ENCODE measurements at places on chromosomes 3 and 15. TPM values are rescaled to one million over a fixed set of nuclear protein-coding genes. Genes with fewer than 3 reads are reported as not detected.
A peak's percentile ranks its signal among the peaks of the same experiment; 100 is the strongest.

DNA sequence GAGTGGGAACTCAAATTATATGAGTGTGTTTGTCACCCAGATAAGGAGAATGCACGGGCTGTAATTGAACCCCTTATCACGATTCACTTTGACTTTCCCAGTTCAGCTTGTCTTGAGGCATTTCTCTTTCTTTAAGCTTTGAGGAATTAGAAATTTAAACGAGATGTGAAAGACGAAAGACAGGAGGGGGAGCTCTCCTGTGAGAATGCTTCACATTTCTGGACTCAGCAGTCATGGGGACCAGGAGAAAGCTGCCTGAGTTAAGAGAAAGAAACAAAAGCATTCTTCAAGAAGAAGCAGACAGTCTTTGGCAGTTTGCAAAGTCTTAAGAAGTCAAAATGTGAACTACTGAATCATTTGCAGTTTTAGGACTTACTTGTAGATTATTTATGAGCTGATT lies 205.6 kb downstream of the NECTIN3 start:
- peak; percentile 17 for DNase-seq

GRCh38 chr15:77782691-77783090 lies 150.0 kb upstream of the LINGO1 start:
- no peak for DNase-seq

Gene TRIM59
- 19.2 TPM for polyA plus RNA-seq

Gene OCA2
- 19.4 TPM for polyA plus RNA-seq

Gene FAM81A
- 3.1 TPM for polyA plus RNA-seq

Gene DNAH1
- polyA plus RNA-seq = 12.4 TPM

DNA sequence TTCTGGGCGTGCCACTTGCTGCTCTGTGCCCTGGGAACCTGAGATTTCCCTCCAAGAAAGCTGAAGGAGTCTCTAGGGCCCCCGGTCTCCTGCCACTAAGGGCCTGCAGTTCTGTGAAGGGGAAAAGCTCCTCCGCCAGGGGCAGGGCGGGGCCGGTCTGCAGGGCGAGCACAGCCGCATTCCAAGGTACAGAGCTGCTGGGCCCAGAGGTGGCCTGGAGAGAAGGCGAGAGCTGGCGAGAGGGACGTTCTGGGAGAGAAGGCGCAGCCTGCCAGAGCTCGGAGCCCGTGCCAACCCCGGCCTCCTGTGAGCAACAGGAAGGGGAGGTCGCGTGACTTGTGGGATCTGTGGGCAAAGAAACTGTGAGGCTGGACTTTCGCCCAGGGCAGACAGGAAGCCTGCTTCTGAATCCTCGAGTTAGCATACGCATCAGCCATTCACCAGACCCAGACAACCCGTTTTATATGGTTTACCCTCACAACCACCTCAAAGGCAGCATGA lies 500.4 kb downstream of the SHQ1 start:
- DNase-seq = peak; percentile 36

DNA sequence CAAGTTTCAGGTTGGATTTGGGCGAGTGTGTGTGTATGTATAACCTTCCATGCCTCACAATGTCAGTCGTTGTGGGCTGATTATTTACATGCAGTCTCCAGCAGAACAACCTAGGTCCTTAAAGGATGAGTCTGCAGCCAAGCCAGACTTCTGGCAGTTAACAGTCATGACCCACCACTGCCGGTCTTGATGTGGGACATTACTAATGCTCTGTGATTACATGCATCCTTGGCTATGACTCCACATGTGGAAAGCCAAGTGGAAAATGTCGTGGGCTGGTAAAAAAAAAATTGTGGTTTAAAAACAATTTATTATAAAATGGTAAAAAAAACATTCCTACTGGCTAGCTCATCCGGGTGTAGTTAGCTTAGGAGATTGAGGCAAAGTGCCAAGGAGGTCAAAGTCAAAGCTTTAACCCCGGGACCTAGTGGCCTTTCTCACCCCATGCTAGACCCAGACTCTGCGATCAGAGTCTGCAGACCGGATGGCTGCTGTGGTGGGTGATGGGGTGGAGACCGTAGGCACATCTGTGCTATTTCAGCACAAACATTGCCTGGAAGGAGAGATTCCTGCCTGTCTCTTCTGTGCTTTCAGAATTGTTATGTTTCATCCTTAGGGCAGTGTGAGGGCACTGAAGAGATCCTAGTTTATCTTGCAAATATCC lies 6.8 kb downstream of the RARRES1 start:
- DNase-seq = peak; percentile 41

GRCh38 chr15:58779554-58779953 lies 8.5 kb downstream of the MINDY2 start:
- DNase-seq = no peak

DNA sequence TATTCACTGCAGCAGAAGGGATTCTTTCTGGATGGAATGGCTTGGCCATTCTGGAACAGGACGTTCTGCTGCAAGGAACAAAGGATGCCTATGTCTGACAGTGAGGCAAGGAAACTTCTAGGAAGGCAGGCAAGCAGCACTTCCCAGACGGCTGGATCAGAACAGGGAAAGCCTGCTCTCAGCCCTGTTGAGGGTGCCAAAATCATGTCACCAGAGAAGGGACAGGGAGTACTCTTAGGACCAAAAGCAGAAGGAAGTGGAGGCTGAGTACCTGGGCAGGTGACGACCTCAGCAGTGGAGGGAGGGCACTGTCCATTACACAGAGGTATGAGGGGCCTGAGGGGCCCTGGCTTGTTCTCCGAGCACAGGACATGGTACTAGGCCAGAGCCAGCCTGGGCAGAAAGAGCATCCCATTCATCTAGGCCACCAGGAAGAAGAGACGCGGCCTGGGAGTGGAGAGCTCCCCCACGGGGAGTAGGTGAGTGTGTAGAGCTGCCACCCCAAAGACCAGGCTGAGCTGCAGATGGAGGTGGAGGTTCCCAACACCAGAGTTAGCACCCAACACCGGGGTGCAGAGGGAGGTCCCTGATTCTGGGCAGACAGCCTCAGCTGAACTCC lies 9.6 kb downstream of the KLF15 start:
- no peak for DNase-seq

DNA sequence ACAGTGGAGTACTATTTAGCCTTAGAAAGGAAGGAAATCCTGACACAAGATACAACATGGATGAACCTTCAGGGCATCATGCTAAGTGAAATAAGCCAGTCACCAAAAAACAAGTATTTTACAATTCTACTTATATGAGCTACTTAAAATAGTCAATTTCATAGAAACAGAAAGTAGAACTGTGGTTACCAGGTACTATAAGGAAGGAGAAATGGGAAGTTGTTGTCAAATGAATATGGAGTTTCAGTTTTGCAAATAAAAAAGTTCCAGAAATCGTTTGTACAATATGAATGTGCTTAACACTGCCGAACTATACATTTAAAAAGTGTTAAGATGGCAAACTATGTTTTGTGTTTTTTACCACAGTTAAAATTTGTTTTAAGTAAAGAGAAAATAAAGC lies 26.8 kb downstream of the TRANK1 start:
- no peak for DNase-seq

Gene CHST13
- not detected for polyA plus RNA-seq

Gene SLC22A13
- 0.07 TPM for polyA plus RNA-seq

Gene NUP210
- 15.0 TPM for polyA plus RNA-seq

DNA sequence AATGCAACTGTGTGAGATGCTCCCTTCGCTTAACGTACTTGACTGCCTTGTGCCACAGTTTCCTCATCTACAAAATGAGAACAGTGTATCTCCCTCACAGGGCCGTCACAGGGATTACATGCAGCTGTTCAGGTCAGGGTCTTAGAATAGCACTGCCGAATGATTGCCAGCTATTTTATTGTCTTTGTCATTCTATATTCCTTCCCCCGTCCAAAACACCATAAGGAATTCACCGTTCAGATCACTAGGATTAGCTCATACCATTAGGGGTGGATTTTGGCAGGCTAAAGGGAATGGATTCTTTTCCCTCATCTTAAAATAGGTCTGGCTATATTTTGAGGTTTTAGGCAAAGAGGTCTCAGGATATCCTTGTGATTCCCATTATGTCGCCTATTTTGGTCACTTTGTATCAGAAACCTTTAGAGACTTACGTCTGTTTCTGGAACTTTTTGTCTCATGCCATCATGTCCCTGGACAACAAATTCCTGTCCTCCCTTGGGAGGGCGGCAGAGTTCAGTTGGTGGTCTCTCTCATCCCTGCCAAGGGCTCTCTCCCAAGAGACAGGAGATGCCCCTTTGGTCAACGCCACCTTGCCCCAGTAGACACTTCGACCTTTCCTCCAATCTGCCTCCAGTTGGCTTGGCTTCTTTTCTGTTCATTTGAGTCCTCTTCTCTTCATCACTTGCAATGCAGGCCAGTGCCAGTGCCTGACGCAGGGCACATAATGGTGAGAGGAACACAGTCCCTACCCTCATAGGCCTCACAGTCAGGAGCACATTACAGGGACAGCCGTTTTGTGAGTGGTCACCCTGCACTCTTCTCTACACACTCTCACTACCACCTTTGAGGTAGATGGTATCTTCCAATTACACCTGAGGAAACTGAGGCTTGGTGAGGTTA lies 171.6 kb upstream of the BHLHE40 start:
- DNase-seq = no peak

GRCh38 chr15:74171965-74172541 lies 1.5 kb upstream of the ISLR start:
- no peak for DNase-seq

DNA sequence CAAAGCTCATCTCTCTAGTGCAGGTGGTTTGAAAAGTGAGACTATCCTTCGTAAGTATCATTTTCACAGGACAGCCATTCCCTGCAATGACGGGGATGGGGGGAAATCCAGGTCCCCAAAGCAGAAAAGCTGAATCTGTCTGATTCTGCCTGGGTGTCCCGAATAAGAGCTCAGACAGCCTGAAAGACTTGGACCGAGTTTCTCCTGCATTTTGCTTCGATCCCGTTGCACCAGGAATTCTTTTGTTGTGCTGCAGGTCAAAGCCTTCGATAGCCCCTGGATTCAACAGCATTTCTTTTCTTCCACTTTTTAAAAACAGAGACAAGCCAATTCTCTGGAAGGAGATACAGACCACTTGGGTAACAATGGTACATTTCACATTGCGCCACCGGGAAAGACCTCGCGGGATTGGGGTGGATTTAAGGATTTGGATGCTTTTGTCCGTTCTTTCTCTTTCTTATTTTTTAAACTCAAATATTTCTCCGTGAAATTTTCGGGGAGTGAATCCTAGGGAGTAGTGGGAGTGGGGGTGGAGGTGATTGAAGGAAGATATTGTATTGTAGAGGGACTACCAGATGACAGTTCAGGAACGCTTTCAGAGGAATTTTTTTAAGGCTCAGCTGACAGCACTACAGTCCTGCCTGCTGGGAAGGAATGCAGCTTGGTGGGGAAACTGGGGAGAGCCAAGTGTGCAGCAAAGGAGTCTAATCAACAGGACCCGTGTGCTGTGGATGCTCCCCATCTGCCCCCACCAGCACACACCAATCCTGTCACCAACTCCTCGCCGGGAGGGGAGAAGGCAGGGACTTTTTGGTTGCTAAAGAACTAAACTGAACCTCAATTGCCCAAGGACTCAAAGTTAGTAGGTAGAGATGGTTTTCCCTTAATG lies 2.6 kb downstream of the SLITRK3 start:
- DNase-seq = no peak
